ENCODE measurements at places on chromosomes 11 and 22. TPM values are rescaled to one million over a fixed set of nuclear protein-coding genes. Genes with fewer than 3 reads are reported as not detected.

The OR51V1 gene
- not detected for total RNA-seq

The GAB4 gene
- 3.4 TPM for total RNA-seq

The BLID gene
- 3.3 TPM for total RNA-seq

The KBTBD3 gene
- 7.3 TPM for total RNA-seq

The SLC6A5 gene
- total RNA-seq = 0.40 TPM

The CRYAB gene
- total RNA-seq = 59.0 TPM

The TREH gene
- total RNA-seq = not detected

The GANAB gene
- total RNA-seq = 163 TPM

The OR51B4 gene
- total RNA-seq = not detected

The MYBPC3 gene
- 0.91 TPM for total RNA-seq

The TUG1 gene
- total RNA-seq = 58.7 TPM

The TSGA10IP gene
- not detected for total RNA-seq

The POU2AF2 gene
- total RNA-seq = not detected

The APOA1 gene
- 2,058 TPM for total RNA-seq

The PRAME gene
- total RNA-seq = not detected

The OR5B21 gene
- total RNA-seq = not detected

The OR5P2 gene
- 0.91 TPM for total RNA-seq

The ROBO4 gene
- 8.5 TPM for total RNA-seq

The CRYBA4 gene
- not detected for total RNA-seq

The MUC5AC gene
- total RNA-seq = 0.05 TPM

The SLC22A9 gene
- not detected for total RNA-seq

The OR4X2 gene
- not detected for total RNA-seq

The RAB36 gene
- total RNA-seq = 12.7 TPM

The GLYAT gene
- not detected for total RNA-seq

The MUC5B gene
- 17.3 TPM for total RNA-seq

The FAT3 gene
- 9.6 TPM for total RNA-seq

The VPREB3 gene
- total RNA-seq = not detected

The CD3D gene
- 0.55 TPM for total RNA-seq

All from prostate gland (tissue), 2 donors.